ENCODE measurements at places on chromosomes 2 and 18. TPM values are rescaled to one million over a fixed set of nuclear protein-coding genes. Genes with fewer than 3 reads are reported as not detected.

The ACAA2 gene
- 572 TPM for total RNA-seq

- DNase-seq, result no peak
These were observed 539.0 kb upstream of the TNP1 start for GRCh38 chr2:217398860-217399259.

DNA sequence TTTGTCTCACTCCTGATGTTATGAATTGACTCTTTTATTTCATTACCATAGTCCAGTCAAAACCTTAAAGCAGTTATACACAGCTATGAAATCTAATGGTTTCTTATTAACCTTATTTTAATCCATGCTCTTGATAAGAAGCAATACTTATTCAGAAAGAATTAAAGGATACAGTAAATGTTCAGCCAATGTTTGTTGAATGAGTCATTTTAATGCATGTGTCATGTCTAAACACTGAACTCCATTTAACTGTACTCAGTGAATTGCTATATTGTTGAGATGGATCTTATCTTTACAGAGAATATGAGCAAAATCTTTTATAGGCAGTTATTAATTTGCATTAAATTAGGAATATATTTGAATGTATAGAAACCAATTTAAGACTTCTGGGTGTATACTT is 135.1 kb upstream of the TFPI start:
- no peak for DNase-seq

DNA sequence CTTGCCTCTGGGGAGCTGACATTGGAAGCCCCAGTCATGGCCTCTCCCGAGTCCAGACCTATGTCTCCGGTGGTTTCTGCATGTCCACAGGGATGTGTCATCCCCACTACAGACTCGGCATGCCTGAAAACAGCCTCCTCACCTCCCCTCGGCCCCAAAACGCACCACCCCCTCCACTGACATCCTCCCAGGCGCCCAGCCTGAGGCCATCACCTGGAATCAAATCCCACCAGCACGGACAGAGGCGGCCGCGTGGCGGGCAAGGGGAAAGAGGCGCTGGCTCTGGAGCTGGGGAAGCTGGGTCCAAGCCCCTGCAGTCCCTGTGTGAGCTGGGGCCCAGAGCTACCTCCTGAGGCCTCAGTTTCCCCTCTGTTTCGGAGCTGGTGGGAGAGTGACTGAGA is 69.9 kb upstream of the SMAD7 start:
- peak; percentile 31 for DNase-seq

DNA sequence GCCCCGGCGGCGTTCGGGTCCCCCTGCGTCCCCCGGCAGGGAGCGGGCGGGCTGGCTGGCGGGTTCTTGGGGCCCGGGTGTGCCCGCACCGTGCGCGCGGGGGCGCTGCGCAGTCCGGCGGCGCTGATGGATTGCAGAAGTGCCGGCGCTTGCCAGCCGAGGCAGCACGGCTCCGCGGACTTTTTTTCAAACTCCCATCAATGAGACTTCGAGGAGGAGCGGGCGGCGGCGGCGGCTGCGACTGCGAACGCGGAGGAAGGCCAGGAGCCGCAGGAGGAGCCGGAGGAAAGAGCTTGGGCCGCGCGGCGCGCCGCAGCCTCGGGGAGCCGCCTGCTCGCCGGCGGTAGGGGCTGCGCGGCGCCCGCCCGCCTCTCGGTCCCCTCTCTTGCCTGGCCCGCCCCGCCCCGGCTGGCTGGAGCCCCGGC is at the start of gene GLI2:
GLI2 (plus strand) TSS at position 123 of the 425 bp plus-strand sequence. CDS start 61,453 bp downstream, outside the sequence.
- peak; percentile 46 for DNase-seq
